ENCODE measurements at places on chromosomes 3 and 15.

DNA sequence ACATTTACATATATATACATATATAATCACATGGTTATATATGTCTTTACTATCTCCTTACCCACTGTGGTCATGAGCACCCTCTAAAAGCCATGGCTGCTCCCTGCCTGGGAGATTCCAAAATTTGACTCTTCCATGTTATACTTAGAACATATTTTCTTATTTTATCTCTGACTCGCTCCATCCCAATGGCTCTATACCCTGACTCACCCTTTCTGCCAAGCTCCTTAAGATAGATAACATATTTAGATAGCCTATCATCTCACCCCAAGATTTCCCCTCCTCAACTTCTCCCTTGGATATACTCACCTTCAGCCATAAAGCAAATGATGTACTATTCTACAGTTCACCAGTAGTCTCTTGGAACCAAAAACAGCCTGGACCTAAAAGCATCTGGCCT lies 65.1 kb downstream of the CD200R1L start:
- DNase-seq, result no peak

- no peak for DNase-seq
Measured at GRCh38 chr3:195854628-195855294, 43.0 kb upstream of the MUC4 start.

GRCh38 chr15:40852529-40852928 lies 8.7 kb downstream of the SPINT1 start:
- no peak for DNase-seq

GRCh38 chr15:67820992-67821783 lies 4.1 kb upstream of the SKOR1 start:
- peak; percentile 60 for DNase-seq

DNA sequence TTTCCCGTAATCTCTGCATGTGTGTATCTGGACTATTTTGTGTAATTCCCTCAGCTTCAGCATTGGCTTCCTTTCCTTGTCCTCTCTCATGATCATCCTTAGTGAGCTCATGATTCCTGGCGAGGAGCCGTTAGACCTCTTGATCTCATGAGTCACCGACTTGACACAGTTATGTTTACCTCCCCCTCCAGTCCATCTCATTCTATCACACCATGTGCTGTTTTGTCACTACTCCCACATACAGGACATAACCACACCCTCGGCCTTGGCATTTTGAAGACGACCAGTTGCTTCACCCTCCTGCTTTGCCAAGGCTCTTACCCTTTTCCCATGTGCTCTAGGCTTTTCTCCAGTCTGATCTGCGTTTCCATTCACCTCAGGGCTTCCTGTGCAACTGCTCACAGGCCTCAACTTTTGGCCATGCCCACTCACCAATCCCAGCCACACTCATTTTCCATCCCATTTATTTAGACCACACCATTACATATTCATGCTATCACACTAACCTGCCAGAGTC lies 41.5 kb downstream of the CP start:
- no peak for DNase-seq

DNA sequence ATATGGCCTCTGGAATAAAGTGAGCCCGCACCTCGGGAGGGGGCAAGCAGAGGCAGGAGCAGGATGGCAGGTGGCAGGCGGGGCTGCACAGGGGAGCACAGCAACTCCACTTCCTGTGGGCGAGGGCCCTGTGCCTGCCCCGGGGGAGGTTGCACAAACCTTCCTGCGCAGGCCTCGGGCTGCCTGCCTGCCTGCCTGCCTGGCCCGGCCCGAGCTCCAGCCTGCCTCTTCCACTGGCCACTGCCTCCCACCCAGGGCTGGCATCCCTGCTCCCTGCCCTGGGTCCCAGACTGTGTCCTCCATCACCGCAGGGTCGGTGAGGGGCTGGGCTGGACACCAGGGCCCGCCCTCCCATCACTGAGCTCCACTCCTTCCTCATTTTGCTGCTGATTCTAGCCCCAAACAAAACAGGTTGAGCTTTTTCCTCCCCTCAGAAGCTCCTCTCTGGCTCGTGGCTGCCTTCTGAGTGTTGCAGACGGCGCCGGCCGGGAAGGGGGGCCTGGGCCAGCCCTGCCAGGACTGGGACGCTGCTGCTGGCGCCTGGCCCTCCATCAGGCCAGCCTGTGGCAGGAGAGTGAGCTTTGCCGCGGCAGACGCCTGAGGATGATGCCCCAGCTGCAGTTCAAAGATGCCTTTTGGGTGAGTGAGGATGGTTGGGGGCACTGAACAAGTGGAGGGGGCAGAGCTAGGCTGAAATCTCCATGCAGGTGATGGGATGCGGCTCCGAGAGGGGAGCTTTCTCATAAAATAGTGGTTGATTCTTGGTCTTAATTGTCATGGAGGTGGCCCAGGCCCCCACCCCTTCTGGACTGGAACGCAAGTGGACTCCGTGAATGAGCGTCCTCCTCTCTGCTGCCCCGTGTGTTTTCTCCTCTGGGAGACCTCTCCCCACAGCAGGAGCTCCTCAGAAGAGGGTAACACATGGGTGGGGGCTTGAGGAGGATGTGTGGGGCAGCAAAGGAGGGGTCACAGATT lies at the start of gene PSTPIP1:
TSS of gene PSTPIP1 (plus strand) at position 156 of the 975 bp plus-strand sequence. CDS start at position 604, 448 bp downstream.
- peak; percentile 80 for DNase-seq

GRCh38 chr3:40079847-40080240 lies 229.7 kb upstream of the EIF1B start:
- DNase-seq, result no peak
